NCI-H187 (cell line): ENCODE measurements at places on chromosomes 3 and 15.
A peak's percentile ranks its signal among the peaks of the same experiment; 100 is the strongest.

- DNase-seq: no peak
These were observed 71.5 kb downstream of the MCF2L2 start for GRCh38 chr3:183356920-183357319.

DNA sequence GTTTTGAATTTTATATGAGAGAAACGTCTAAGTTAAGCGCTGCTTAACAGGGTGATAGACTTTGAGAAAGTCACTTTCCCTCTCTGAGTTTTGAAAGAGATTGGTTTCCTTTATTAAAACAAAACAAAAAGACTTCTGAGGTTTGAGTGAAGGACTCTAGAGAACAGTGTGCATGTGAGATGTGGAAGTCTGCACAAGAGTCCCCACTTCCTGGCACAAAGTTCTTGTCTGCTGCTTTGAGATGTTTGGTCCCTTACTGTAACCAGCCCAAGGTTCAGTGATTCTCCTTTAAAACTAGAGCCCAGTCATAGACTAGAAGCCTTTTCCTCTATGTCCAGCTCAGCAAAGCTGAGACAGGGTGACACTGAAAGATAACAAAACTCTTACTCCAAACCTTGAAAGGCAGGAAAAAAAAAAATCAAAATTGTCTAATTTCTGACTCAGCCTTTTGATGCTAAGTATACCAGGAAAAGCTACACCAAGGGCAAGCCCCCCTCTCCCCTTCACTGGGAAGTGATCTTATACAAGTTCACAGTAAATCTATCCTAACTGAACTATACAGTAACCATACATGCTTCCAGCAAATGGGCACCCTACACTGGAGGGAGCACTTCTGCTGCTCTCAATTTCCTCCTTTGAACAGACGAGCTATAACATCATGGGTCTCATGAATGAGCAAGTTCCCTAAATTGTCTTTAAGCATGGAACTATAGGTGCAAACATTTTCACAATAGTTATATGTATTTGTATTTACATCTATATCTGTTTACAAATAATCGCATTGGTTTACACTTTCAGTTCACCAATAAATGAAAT lies 2.3 kb downstream of the POPDC2 start:
- no peak for DNase-seq

GRCh38 chr15:37138591-37139215 lies 38.4 kb upstream of the MEIS2 start:
- no peak for DNase-seq

DNA sequence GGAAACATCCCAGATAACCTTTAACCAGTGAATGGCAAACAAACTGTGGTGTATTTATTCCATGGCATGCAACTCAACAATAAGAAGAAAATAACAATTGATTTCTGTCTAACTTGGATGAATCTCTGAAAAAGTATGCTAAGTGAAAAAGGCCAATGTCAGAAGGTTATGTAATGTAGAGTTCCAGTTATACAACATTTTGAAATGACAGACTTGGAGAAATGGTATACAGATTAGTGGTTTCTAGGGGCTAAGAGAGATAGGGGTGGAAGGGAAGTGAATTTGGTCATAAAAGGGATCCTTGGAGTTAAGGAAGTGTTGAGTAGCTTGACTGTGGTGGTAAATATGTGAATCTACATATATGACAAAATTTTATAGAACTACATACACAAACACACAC lies 269.4 kb upstream of the SUCLG2 start:
- no peak for DNase-seq

DNA sequence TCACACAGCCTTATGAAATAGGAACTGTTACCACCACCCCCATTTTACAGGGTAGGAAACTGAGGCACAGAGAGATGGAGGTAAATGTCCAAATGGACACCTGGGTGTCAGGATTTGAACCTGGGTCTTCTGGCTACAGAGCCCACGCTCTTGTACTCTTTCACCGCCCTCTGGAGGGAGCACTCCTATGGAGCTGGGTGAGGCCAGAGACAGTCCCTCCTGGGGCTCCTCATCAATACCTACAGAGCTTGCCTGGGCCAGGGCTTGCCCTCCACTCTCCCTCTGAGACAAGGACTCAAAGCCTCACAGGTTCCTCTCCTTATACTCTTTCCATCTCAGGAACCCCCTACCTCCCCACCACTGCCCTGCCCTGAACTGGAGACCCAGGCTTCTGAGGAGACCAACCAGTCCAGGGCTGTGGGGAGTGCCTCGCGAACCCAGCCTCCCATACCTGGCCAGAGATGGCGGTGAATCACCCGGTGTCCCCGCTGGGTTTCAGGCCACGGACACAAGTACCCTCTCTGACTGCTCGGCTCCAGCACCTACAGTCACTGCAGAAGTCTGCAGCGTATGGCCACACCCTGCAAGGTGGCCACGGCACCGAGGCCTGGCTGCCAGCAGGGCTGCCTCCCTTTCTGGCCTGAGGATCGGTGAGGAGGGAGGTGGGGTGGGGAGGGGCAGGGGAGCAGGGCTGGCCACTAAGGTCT lies 22.1 kb upstream of the ATP2B2 start:
- DNase-seq: no peak

DNA sequence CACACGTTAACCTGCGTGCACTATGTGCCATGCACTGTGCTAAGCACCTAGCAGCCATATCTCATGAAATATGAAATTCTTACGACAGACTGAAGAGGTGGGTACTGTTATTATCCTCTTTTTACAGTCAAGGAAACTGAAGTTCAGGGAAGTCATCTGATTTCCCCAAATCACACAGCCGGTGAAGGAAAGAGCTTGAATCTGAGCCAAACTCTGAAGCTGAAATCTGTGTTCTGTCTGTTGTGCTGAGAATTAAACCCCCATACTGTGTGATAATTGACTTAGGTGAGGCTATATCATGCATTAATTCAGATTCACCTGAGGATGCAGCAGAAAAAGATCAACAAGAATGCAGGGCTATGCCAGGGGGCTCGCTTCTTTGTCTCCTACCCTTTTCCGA lies 475 bp downstream of the FAM107A start:
- DNase-seq: no peak

- no peak for DNase-seq
These were observed at the start of gene CHRNB4 for GRCh38 chr15:78641102-78641748. Gene CHRNB4, minus strand, starts transcription at chr15:78641210. Its CDS starts 77 bp downstream, at chr15:78641133.

DNA sequence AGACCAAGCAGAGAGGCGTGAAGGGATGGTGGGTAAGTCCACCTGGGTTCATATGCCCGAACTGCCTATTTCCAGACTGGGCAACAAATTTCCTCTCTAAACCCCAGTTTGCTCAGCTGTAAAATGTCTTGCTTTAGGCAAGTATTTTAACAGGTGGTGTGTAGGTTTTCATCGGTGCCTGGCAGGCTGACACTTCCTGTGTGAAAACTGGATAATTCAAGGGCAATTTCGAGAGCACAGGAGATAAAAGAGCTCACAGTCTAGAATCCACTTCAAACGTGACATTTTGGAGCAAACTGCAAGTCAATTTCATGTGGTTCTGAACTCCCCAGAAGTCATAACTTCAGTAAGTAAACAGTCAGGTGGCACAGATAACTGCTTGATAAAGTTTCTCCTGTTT lies 112.2 kb downstream of the OXNAD1 start:
- no peak for DNase-seq

DNA sequence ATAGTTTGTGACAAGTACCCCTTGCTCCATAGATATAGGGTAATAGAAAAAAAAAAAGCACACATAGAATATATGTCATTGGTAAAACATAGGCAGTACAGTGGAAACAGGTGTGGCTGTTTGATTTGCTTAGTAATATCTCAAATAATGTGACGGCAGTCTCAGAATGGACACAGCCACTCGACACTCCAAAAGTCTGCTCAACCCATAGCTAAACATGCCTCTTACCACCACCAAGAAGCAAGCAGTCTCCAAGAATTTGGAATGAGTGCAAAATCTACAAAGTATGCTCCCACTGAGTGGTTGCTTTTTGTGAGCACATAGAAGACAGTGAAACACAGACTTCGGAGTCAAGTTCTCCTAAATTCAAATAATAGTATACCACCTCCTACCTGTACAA lies 43.0 kb downstream of the RAB27A start:
- no peak for DNase-seq

- DNase-seq: no peak
These were observed 93.6 kb upstream of the FAM174B start for GRCh38 chr15:92749216-92749615.

DNA sequence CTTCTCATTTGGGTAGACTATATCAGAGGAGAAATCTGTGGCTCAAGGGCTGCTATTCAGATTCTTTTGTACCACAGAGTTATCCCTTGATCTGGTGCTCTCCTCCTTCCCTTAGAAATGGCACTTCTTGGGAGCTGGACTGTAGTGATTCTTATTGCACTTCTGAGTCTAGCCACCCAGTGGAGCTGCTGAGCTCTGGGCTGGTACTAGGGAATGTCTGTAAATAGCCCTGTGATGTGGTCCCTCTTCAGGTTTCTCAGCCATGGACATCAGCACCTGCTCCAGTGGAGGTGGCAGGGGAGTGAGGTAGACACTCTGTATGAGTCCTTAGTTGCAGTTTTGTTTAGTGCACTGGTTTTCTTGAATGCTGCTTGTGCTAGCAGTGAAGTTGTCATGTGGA lies 1292.6 kb downstream of the SI start:
- no peak for DNase-seq

DNA sequence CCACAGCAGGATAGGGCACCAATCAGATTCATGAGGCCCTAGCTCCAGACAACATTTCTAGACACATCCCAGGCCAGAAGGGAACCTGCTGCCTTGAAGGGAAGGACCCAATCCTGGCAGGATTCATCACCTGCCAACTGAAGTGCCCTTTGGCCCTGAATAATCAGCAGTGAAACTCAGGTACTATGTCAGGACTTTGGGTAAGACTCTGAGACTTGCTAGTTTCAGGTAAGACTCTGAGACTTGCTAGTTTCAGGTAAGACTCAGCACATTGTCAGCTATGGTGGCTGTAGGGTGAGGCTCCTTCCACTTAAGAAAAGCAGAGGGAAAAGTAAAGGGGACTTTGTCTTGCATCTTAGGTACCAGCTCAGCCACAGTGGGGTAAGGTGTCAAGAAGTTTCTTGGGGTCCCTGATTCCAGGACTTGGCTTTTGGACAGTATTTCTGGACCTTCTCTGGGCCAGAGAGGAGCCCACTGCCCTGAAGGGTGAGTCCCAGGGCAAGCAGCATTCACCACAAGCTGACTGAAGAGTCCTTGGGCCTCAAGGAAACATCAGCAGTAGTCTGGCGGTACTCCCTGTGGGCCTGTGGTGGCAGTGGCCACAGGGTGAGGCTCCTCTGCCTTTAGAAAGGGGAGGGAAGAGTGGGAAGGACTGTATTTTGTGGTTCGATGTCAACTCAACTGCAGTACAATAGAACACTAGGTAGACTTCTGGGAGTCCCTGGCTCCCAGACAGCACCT lies 13.7 kb upstream of the COL8A1 start:
- no peak for DNase-seq

GRCh38 chr15:33737687-33738601 lies 230.4 kb upstream of the CHRM5 start:
- DNase-seq: no peak

GRCh38 chr3:195546130-195546560 lies 3.0 kb upstream of the PPP1R2 start:
- DNase-seq: no peak

DNA sequence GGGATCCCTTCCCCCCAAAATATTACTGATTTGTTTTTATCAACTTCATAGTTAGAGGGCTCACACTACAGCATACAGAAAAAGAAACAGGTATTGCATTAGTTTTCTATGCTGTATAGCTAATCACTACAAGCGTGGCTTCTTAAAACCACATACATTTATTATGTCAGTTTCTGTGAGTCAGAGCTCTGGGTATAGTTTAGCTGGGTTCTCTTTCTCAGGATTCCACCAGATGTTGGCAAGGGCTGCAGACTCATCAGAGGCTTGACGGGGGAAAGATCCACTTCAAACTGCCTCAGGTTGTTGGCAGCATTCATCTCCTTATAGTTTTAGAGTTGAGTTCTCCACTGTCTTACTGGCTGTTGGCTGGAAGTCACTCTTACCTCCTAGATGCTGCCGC lies 328.0 kb downstream of the NLGN1 start:
- no peak for DNase-seq

- no peak for DNase-seq
These were observed 55.2 kb downstream of the PTPRG start for GRCh38 chr3:61616586-61616985.

DNA sequence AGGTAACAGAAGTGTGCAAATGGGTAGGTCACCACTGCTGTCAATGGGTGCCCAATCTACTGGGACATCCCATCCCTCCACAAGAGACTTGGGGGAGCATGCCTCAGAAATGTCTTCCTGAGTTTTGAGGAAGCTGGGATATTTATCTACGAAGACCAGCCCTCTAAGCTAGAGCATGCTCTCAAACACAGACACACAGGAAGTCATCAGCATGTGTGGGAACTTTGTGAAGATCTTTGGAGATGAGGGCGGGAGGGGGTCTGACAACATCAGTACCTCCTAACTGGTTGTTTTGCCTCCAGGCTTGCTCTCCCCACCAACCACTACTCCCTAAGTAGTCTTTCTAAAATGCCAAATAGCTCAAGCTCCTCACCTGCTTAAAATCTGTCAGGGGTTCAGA lies 3.5 kb upstream of the MEF2A start:
- no peak for DNase-seq

DNA sequence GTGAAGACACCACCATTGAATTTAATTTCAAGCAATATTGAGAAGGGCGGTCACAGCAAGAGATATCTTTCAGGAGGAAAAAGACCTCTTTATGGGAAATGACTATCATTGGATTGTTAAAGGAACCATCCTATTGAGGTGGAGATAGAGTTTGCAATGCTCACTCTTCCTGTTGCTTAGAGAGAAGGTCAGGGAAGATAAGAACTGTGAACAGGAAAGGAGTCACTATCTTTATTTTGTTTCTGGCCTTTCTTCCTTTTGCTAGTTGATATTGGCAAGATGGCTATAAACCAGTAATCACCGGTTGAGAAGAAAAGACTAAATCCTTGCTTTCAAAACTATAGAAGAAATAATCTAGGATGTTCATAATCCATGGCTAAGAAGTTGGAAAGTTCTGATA lies 112.1 kb upstream of the TMEM108 start:
- no peak for DNase-seq

DNA sequence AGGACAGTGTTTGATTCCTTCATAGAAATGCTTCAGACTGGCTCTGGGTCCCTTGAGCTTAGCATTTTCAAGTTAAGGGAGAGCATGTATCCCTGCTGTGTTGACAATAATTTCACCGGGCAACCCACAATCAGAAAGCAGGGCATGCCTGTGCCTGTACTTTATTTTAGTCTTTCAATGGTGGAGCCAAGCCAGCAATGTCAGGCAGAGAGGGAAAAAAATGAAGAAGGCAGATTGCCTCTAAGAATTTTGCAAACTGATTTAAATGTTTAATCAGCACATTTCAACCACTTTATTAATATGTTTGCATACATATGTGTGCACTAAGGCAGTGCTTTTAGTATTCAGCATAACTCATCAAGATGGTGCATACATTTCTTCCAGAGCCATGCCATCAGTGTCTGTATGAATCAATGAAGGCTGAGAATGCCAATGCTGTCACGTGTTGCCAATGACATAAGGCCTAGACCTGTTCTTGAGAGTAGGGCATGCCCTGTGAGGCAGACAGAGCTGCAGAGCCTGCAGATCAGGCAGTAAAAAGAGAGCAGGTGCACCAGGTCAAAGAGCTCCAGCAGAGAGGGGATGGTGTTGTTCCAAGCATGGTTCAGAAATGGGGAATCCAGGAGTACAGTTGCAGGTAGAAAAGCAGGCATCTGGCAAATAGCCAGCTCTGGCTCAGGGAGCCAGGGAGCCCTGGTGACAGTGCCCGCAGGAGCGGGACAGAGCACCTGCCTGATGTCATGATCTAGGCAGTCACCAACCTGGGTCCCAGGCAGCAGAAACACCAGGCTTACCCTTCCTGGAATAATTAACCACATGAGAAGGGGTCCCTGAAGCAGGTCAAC lies 508.5 kb downstream of the GABRG3 start:
- DNase-seq: peak; percentile 31
